Ovary (tissue), 10 donors: ENCODE measurements at places on chromosomes 6 and 20.

DNA sequence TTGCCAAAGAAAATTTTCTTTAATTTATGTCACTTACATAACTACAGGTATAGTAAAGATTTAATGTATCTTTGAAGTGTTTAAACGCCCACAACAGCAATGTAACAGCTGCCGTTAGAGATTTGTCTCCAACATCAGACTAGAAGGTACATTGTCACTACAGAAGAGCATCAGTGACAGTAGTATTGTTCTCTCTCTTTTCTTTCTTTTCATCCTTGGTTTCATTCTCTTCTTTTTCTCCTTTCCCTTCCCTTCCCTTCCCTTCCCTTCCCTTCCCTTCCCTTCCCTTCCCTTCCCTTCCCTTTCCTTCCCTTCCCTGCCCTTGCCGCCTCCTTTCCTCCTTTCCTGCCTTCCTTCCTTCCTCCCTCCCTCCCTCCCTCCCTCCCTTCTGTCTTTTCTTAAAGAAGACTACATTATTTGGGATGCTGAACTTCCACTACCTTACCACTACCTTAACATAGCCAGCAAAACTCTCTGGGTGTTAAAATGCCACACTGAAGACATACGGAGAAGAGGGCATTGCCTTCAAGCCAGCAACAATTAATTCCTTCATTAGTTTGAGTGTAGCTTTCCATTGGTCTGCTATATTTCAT lies 663.9 kb downstream of the DOK5 start:
- no peaks in the 10 kb centered on the region for H3K4me1 ChIP-seq
- no peaks in the 10 kb centered on the region for H3K36me3 ChIP-seq
- no peak overlapping the region for H3K4me3 ChIP-seq

DNA sequence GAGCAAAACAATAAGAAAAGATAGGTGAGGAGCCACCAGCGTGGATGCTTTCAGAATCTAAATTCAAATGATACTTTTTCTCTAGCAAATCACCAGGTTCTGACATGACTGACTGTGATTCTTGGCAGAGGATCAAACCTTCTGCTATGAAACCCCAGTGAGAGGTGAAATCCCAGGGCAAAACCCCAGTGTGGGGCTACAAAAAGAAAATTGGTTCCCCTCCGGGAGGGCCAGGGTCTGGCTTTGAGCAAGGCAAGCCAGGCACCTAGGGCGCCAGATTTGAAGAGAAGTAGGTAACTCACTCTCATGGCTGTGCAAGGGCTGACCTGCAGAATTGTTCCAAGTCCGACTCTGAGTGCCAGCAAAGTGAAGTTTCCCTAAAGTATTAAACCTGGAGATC lies 20.2 kb upstream of the RALGAPA2 start:
- H3K36me3 ChIP-seq, result no peaks in the 10 kb centered on the region
- H3K4me3 ChIP-seq, result no peak overlapping the region
- no peak for DNase-seq
- no peaks in the 10 kb centered on the region for H3K4me1 ChIP-seq

DNA sequence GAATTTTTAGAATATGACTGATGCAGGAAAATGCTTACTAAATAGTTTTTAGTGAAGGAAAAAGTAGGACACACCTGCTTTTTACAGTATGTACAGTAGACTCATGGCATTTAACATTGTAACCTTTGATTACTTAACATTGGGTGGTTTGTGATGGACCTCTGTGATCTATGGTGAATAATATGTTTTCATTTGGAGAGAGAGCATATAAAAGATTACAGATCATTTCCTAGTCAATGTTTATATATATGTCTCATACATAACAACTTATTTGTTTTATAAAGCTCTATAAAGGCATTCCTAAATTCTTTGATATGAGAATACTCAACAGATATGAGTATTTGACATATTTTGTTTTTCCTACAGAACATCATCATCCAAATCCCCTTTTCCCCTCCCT lies 129.3 kb upstream of the PDE7B start:
- no peaks in the 10 kb centered on the region for H3K36me3 ChIP-seq
- H3K27me3 ChIP-seq, result no peaks in the 10 kb centered on the region
- no peak overlapping the region for H3K4me3 ChIP-seq
- H3K4me1 ChIP-seq, result no peaks in the 10 kb centered on the region
- no peak for DNase-seq

DNA sequence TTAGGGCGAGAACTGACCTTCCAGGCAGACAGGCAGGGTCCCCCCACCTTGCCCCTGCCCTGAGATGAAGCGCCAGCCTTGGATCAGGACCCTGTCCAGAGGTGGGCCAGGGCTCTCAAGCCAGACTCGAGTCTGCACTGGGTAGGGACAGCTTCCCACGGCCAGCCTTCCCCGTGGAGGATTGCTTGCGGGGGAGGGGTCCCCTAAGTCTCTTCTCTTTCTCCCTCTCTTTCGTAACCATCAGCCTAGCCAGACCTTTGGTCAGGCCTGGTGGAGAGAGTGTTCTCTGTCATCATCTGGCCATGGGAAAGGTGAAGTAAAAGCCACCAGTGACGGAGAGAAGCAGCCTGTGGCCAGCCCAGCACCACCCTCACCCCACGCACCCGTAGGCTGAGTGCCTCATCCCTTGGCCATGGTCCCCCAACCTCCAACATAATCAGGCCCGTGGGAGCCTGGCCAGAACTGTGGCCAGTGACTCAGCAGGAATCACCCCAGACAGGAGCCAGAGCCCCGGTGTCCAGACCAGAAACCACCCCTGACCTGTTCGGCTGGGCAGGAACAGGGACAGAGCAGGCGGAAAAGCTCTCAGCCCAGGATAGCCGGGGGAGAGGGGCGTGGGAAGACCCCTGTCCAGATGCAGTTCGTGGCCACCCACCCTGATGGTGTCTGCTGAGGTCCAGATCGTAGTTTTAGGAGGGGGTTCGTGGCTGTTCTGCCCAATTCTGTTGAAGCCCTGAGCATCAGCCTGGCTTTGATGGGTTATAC lies 47.1 kb downstream of the SNAI1 start:
- no peaks in the 10 kb centered on the region for H3K27me3 ChIP-seq
- no peaks in the 10 kb centered on the region for H3K36me3 ChIP-seq
- H3K4me1 ChIP-seq, result peaks cover 3% of the 10 kb centered on the region
- DNase-seq, result peak; percentile 56

DNA sequence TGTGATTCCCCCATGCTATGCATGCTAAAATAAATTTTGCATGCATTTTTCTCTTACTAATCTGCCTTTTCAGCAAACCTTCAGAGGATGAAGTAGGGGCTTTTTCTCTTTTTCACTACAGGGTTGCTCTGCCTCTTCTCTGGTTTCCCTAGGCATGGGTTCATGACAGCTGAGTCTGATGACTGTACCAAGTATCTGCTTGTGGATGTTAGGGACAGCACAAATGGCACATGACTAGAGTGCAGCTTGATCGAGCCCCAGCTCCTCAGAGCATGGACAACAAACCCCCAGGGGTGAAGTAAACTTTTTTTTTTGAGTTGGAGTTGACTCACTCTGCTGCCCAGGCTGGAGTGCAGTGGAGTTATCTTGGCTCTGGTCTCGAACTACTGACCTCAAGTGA lies 57.1 kb upstream of the GCM1 start:
- H3K36me3 ChIP-seq, result no peaks in the 10 kb centered on the region
- no peak overlapping the region for H3K27ac ChIP-seq
- H3K4me1 ChIP-seq, result no peaks in the 10 kb centered on the region
- no peaks in the 10 kb centered on the region for H3K27me3 ChIP-seq
- no peak overlapping the region for H3K4me3 ChIP-seq

- DNase-seq, result no peak
- H3K4me1 ChIP-seq, result no peaks in the 10 kb centered on the region
- H3K36me3 ChIP-seq, result no peaks in the 10 kb centered on the region
- H3K4me3 ChIP-seq, result no peak overlapping the region
- H3K27me3 ChIP-seq, result no peaks in the 10 kb centered on the region
These were observed 147.9 kb downstream of the HAO1 start for GRCh38 chr20:7792150-7792869.
